ENCODE measurements at places on chromosomes 3 and 15.

GRCh38 chr3:99854756-99855298 is 37.2 kb downstream of the CMSS1 start:
- DNase-seq: no peak

- no peak for DNase-seq
These were observed 898.2 kb downstream of the MCTP2 start for GRCh38 chr15:95129574-95129973.

DNA sequence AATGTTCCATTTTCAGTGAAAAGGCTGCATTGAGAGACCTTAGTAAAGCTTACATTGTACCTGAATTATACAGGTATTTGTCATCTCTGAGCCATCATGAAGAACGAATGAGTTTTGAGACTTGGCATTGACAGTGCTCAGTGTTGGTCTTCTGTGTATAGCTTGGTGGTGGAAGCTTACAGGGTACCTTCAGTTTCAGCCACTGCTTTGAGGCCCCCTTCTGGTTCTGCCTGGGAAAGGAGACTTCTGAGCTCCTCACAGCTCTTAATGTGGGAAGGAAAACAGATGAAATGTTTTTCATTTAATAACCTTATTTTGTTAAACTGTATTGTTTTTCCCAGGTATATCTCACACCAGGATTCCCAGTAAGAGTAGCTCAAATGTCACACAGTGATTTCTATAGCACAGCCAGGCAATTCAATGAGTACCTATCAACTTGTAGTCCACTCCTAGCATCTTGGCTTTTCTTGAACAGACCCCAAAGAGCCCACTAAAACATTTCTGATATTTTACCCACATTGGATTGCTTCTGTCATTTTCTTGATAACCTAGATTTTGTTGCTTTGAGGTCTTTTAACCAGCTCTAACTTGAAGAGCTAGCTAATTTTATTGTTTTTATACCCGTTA is 5.6 kb downstream of the SERPINI1 start:
- peak; percentile 4 for DNase-seq

DNA sequence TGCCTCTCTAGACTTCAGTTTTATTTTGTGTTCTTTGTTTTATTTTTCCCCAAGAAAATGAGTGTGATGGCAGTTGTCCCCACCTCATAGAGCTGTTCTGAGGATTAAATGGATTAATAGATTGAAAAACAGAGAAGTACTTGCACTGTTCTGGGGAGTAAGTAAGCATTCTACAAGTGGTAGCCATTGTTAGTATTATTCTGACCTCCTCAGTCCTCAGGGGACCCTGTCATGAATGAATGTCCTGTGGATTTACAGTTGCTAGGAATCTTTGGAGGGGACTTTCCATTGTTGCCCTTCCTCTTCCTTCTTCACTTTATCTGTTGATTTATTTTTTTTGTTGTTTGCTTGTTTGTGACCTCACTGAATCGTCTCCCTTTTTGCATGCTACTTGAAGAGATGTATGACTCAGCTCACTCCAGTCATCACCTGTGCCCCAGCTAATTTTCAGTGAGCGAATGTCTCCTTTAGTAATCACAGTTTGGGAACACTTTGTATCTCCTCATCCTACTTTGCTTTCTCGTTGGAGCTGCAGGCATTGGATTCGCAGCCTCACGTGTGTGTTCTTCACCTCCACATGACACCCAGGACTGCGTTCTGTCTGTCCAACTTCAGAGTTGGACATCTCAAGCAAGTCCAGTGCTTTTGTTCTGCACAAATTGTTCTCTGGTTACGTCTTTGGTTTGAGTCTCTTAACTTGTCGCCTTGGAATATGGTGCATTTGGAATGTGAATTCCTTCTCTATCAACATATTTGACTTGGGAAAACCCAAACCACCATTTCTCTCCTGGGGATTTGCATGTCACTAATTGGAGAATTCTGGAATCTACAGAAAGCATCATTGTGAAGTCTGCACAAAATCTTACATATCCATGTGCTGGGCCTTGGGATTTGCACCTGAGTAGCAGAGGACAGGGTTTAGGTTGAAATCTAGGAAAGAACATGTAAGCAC is 54.5 kb downstream of the LRTM1 start:
- no peak for DNase-seq

DNA sequence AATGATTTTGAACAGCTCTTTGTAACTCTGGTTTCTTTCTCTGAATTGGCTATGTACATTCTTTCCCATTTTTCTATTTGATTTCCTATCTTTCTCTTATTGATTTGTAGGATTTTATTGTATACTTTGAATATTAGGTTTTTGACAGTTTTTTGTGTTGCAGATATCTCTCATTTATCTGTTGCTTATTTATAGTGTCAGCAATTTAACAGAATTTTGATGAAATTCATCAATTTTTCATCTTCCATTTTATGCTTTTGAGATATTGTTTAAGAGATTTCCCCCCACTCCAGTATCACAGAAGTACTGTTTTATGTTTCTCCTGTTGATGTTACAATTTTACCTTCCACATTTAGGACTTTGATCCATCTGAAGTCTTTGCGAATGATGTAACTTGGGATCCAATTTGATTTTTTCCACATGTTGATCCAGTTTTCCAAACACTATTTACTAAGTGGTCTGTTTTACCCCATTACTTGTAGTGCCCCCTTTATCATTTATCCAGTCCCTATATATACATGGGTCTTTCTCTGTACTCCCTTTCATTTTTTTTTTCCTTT is 46.1 kb downstream of the XYLB start:
- no peak for DNase-seq

DNA sequence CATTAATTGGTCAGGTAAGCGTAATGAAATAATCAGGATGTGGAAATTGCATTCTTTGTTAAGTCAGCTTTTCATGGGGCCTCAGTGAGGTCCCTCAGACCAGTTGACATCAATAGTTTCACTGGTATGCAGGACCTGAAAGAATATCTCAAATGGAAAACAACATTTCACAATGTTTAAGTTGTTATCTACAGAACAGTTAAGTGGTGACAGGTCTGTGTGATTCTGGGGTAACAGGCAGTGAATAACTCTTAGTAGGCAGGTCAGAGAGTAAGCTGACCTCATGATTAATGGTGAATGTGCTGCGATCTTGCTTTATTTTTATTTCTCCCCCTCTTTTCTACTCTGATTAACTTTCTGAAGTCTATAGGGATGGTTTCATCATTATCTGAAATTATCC is 28.9 kb upstream of the ACP3 start:
- no peak for DNase-seq

DNA sequence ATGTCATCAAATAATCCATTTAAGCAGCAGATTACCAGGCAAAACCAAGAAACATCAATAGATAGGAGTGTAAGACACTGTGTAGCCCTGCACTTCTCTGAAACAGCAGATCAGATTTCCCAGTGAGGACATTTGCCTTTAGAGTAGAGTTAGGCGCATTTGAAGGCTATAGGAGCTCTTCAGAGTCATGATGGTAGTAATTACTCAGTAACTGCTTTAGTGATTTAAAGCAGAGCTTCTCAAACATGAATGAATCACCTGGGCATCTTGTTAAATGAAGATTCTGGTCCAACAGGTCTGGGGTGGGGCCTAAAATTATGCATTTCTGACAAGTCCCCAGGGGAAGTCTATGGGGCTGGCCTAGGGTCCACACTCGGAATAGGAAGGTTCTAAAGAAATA is 36.9 kb downstream of the THRB start:
- no peak for DNase-seq

- DNase-seq: no peak
These were observed 1.6 kb upstream of the ANXA2 start for GRCh38 chr15:60399246-60399915.

GRCh38 chr3:40873934-40874699 is 325.2 kb upstream of the CTNNB1 start:
- DNase-seq: no peak

Data from activated naive CD4-positive, alpha-beta T cell (primary cell).